ENCODE measurements at places on chromosomes 6 and 20. TPM values are rescaled to one million over a fixed set of nuclear protein-coding genes. Genes with fewer than 3 reads are reported as not detected.

Gene TBXT
- not detected for total RNA-seq

Gene SLC24A3
- 0.38 TPM for total RNA-seq

Gene OTOR
- total RNA-seq = not detected

Gene PRELID3B
- total RNA-seq = 331 TPM

Gene TRIM10
- total RNA-seq = not detected

Gene SCGN
- not detected for total RNA-seq

Gene AIF1
- total RNA-seq = not detected

Gene SLC18B1
- 15.2 TPM for total RNA-seq

Gene CENPW
- total RNA-seq = 46.0 TPM

Gene SLC22A7
- total RNA-seq = not detected

Gene FAM83D
- 87.9 TPM for total RNA-seq

Gene CLPSL1
- total RNA-seq = not detected

Gene PRR18
- 0.33 TPM for total RNA-seq

Gene ZNF184
- total RNA-seq = 18.0 TPM

Gene FAM83B
- 0.23 TPM for total RNA-seq

Gene TSPO2
- total RNA-seq = not detected

Gene CPXM1
- 0.12 TPM for total RNA-seq

Gene BLCAP
- total RNA-seq = 191 TPM

Gene OSBPL2
- total RNA-seq = 40.2 TPM

Gene LRRN4
- 2.3 TPM for total RNA-seq

Gene FERMT1
- 5.7 TPM for total RNA-seq

Gene MAFB
- total RNA-seq = not detected

Gene C4A
- total RNA-seq = 2.5 TPM

Gene SEMG2
- total RNA-seq = not detected

Gene RAB23
- total RNA-seq = 22.4 TPM

Gene SLC17A1
- total RNA-seq = not detected

Gene FGD2
- total RNA-seq = not detected

Gene ZBTB46
- 4.0 TPM for total RNA-seq

Gene LINC00237
- not detected for total RNA-seq

Gene AGER
- 1.4 TPM for total RNA-seq

Gene TMEM170B
- 1.0 TPM for total RNA-seq

Gene OPRL1
- total RNA-seq = 0.43 TPM
